ENCODE measurements at places on chromosomes 16 and 17.

DNA sequence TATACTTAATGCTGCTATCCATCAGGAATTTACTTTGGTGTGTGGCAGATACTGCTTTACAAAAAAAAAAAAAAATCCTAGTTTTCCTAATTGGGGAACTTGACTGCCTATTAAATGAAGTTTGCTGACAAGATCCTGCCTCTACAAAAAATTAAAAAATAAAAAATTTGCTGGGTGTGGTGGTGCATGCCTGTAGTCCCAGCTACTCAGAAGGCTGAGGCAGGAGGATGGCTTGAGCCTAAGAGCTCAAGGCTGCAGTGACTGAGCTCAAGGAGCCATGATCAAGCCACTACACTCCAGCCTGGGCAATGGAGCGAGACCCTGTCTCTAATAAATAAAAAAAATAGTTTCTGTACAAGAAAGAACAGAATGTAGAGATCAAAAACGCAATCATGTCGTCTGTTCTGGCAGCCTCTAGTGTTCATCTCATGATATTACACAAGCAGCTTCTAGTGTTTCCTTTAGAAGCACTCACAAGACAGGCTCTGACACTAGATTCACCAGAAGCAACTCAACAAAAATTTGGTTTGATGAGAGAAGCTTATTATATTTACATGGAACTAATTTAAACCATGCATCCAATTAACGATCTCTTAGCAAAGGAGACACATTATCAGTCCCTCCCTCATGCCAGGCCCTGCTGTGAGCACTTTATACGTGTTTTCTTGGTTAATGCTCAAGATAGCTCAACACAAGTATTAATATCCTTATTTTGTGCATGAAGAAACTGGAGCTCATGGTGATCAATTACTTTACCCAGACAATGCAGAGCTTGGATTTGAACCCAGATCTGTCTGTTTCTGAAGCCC, 6.8 kb upstream of the KRTAP17-1 start:
- no peak for DNase-seq

DNA sequence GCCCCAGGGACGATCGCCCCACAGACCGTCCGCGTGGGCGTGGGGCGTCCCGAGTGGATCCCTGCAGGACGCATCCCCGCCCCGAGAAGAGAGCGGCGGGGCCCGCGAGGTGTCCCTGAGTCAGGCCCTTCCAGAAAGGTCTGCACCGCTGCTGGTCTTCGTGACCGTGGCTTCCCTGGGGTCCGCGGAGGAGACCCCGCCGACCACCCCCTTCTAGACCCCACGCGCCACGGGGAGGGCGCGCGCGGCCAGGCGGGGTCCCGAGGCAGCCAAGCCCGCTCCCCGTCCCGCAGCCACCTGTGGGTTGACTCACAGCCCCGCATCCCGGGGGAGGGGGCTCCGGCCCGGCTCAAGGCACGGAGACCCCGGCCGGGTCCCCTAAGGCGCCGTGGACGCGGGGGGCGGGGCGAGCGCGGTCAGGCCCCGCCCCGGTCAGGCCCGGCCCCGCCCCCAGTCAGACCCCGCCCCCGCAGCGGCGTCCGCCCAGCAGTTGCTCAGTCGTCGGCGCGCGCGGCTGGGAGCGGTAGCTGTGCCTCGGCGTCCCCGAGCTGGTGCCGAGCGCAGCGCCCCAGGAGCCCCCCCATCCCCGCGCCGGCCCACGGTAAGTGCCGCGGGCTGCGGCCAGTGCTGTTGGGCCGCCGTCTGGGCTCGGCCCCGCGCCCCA, at the start of gene BAIAP3:
Gene BAIAP3 (plus strand): TSS at position 497 of the 664 bp plus-strand sequence. CDS start 4,905 bp downstream, outside the sequence.
- DNase-seq, result no peak

DNA sequence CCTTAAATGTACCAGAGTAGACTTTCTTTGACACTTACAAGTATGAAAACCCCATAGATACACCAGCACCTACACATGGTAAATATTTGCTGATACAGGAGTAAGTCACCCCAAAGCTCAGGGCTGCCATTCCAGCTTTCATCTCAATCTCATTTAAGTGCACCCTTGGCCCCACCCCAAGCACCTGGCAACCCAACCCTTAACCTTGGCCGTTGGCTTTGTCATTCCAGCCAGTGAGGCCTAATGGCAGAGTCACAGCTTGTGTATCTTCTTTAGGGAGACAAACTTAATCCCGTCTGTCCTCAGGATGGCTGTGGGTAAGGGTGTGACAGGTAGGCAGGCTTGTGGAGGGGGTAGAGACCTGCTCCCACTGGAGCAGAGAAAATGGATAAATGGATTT, 31.5 kb upstream of the TMEM220 start:
- DNase-seq, result no peak

DNA sequence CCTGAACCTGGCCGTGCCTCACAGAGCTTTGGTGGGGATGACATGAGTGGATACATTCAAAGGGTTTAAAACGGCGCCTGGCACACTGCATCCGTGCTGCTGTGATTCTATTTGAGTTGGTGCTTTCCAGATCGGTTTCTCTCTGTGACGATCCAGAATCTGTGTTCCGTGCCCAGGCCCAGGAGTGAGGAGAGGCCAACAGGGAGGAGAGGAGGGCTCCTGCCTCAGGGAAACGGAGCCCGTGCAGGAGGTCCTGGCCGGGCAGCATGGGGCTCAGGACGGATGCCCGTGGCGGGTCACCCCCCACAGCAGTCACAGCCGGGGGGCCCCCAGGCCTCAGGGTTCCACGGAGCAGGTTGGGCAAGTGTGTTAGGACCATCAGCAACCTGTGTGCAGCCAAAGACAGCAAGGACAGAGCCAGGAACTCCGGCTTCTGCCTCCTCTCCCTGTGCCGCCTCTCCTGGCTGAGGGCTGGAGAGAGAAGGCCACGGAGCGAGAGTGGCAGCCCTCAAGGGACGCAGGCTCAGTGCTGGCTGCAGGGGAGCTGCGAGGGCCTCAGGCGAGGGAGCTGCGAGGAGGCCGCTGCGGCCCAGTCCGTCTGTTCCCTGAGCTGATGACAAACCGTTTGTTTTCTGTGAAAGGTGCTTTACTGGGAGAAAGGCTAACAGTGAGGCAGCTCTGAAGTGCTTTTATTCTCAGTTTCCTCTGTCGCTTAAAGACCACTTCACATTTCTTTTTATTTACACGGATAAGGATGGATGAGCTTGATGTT, 99.3 kb downstream of the METRNL start:
- DNase-seq, result no peak

DNA sequence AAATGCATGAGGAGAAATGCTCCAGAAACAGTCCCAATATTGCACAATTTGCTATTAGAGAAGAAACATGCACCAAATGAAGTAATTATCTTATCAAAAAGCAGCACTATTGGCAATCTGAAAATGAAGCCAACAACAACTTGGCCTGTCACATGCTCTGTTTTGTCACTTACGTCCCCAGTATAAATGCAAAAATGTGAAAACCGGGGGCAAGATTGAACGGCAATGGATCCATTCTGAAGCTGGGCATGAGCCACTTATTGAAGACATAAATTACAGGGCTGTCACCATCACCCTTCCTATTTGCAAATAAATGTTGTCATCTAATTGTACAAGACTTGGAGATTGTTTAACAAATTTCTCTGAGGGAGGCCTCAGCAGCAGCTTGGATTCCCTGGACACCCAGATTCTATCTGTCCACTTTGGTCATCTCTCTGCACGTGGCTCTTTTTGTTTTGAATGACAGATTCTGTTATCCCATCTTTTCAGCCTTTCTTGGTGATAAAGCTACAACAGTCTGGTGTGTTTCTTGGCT, 180.2 kb upstream of the CDH5 start:
- no peak for DNase-seq
